ENCODE measurements at places on chromosomes 11 and 22.

- DNase-seq = no peak
Measured at GRCh38 chr11:8709002-8709672, 26.5 kb downstream of the RPL27A start.

- no peak for DNase-seq
Measured at GRCh38 chr11:43419460-43419859, 60.7 kb downstream of the TTC17 start.

DNA sequence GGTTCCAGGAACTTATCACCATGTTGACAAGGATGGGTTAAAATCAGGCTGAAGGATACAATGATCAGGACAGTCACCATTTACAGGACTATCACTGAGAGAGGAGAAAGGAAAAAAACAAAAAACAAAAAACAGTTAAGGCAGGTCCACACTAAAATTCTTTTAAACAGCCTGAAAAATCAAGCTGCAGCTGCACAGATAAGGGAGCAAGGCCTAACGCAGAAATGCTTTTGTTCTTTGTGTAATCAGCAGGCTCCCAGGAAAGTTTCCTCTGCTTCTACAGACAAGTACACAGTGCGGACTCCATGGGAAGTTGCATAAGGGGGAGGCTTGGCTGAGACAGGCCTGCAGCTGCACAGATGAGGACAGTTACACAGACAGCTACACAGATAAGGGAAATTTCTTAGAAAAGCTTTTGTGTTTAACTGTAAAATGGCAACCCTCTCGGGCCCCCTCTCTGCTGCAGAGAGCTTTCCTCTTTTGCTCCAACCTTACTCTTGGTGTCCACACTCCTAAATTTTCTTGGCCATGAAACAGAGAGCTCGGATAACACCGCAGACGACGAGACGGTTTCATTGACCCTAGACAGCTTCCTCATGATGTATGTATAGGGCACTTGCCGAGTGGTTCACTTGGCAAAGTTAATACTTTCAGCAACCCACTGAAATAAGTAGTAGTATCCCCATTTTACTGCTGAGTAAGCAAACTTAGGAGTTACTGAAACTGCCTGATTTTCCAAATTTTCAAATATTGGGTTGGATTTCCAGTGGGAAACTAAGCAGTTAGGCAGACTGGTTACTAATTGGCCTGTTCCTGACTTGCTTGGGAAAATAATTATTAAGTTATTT is 45.5 kb downstream of the PIWIL3 start:
- no peak for DNase-seq

DNA sequence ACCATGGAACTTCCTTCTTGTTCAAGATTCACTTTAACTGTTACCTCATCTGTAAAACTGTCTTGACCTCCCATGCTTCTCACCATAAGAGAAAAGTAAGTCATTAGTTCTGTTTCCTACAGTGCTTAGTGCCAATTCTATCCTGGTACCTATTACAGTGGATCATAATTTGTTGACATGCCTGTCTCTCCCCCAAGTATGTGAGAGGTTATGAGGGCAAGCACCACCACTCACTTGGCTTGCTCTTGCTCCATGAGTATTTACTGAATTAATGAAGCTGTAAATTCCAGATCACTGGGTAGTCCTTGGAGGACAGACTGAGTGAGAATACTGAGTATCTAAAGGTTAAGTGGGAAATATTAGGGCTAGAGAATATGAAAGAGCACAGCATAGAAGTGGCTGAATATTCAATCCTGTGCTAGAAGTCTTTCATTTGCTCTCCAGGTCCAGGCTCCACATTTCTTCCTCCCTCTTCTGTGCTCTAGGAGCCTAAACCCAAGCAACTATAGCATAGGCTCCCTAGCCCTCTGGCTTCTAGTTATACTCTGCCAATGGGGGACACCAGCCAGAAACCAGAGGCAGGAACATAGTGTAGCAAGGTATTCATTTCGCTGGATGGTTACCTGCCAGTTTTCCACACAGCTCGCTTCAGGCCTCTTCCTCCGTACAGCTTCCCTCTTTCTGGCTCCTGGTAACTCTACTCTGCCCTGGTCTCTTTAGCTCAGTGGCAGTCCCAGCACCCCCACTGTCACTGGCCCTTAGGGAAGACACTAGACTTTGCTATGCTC is 118.2 kb upstream of the SLC5A12 start:
- no peak for DNase-seq

DNA sequence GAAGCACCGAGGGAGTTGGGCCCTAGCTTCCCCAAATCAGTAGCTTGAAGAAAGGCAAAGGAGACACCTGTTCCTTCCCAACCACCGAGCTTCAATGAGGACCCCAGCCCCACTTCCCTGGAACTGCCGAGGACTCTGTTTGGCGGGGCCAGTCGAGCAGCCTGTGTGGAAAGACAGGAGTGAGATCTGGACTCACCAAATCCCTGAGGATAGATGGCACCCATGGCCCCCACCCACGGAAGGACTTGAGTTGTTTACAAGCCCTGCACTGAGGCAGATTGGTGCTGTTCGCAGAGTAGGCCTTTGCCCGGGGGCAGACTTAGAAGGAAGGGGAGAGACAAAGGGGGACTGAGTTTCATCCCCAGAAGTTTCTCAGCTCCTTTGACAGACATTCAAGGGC is 64.6 kb downstream of the FEZ1 start:
- DNase-seq = no peak

DNA sequence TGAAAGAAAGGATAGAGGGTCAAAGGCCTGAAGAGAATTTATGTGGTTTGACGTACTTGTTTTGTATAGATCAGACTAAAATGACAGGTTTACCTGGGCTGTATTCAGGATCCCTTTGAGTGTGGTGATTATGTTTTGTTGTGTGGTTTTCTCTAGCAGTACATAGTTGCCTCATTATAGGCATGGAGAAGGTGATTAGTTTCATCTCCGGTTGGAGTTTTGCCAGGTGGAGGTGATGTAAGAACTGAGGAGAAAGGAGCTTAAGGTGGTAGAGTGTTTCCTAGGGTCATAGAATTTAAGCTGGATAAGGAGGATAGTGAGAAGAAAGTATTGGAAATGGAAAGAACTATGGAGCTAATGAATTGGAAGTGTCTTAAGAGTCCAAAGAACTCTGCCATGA is 229.0 kb downstream of the TMEM135 start:
- no peak for DNase-seq

DNA sequence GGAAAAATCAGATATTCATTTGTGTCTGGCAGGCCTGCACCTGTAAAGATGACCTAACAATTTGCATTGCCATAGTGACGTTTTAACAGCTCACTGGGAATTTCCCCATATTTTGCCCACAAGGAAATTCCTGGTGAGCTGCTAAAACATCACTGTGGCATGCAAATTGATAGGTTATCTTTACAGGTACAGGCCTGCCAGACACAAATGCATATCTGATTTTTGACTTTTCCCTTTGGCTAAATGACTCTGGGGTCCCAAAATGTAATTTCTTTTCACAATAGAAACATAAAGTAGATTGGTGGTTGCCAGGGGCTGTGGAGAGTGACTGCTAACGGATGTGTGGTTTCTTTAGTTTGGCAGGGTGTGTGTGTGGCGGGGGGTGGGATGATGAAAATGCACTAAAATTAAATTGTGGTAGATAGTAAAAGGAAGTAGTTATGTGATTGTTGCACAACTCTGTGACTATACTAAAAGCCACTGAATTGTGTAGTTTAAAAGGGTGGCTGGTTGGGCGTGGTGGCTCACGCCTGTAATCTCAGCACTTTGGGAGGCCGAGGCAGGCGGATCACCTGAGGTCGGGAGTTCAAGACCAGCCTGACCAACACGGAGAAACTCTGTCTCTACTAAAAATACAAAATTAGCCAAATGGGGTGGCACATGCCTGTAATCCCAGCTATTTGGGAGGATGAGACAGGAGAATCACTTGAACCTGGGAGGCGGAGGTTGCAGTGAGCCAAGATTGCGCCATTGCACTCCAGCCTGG is 18.5 kb upstream of the FEZ1 start:
- DNase-seq = peak; percentile 33

GRCh38 chr11:67463186-67463585 is 5.9 kb downstream of the TMEM134 start:
- DNase-seq = no peak

DNA sequence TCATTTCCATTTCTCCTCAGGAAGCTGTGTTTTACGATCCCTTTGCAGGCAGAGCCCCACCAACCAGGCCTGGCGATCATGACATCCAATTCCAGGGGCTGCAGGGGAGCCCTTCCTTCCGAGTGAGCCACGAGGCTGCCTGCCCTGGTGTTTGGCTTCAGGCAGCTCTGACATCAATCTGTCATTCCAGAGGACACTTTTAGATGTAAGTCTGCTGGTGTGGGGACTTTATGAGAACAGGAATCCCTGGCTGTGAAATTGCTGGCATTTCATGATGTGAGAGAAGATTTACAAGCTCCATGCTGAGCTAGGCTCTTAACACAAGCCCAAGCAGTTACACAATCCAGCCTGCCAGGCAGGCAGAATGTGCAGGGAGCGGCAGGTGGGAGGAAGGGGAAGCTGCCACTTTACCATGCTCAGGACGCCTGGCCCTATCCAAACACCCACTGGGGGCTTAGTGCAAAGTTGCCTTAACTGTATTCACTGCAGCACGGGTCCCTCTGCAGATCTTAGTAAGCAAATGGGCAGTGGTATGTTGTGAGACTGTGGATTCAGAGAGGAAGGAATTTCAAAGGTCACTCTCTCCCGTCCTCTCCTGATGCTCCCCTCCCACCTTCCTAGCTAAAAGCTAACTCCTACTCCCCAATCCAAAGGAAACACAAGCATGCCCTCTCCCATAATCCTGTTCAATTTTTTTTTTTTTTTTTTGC is 43.4 kb upstream of the MICAL2 start:
- DNase-seq = no peak

- no peak for DNase-seq
Measured at GRCh38 chr22:36544107-36544620, 15.2 kb upstream of the EIF3D start.

GRCh38 chr11:125910226-125910849 is 6.0 kb downstream of the DDX25 start:
- DNase-seq = no peak

DNA sequence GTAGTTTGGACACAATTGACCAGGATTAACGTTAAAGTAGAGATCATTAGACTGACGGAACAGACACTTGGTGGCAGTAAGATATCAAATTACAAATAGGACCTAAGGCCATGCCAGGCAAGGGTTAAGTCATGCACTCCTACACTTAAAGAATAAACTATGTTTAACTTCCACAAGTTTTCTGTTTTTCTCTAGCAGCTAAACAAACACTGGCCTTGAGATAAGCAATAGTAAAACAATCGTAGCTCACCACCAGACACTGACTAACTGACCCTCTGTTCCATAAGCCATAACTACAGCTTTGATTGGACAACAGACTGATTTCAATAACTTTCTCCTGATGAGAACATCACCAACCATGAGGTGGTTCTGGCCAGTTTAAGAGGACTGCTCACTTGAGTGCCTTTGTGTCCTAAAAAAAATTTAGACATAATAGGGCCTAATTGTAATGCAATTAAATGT is 2.0 kb upstream of the CEP126 start:
- DNase-seq = no peak

DNA sequence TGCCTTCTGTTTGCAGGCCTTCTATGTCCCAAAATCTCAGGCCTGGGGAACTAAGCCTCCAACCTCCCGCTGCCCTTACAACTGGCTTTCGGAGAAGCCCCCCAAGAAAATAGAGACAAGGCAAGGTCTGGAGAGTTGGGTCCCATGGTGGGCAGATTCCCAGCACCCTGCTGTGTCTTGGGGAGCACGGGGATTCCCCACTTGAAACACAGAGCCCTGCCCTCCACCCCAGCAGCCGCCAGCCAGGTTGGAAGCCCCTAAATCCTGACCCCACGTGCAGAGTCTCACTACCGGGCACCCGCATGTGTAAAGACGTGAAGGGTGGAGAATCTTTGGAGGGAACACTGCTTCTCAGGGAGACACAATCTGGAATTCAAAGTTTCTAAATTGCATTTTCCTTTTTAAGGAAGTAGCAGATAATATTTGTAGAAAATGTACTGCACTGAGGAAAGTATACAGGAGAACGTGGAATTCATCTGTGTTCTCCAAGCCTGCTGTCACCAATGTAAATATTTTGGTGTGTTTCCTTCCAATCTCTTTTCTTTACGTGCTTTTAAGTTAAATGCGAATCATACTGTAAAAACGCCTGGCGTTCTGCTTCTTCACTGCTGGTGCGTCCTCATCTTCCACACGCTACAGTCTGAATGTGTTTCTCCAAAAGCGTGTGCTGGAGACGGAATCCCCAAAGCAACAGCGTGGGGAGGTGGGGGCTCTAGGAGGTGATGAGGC is 220.9 kb downstream of the BRD1 start:
- no peak for DNase-seq

GRCh38 chr11:37642296-37642695 is 1044.3 kb upstream of the RAG2 start:
- no peak for DNase-seq

DNA sequence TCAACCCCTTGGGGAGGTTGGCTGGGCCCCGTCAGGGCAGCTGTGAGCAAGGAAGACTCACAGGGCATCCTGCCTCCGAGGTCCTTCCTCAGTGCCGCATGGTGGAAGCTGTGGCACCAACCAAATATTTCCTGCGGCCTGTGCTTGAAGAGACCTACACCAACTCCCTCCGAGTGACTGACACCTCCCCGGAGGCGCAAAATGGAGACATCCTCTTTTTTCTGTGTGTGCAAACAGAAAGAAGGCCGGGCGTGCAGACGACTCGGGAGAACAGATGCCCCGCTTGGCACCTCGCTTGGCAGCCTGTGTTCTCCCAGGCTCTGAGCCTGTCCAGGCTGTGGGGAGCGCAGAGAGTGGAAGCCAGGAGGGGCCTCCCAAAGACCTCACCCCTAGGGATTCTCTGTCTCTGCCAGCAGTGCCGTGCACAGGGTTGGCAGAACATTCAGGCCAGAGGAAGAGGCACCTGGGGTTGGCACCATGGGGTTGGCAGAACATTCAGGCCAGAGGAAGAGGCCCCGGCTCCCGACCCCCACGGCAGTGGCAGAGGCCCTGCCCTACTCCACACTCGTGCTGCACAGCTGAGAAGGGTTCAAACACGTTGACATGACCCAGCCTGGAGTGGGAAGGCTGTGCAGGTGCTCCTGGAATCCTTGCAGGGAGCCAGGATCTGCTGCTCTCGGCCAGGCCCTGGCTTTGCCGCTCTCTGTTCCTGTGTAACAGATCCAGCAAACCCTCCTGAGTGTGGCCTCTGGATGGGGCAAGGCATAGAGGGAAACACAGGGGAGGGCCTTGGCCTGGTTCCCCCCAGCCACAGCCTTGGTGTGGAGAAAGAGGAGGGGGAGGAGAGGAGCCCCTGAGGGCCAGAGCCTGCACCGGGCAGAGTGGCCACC is 805.5 kb downstream of the BRD1 start:
- no peak for DNase-seq

DNA sequence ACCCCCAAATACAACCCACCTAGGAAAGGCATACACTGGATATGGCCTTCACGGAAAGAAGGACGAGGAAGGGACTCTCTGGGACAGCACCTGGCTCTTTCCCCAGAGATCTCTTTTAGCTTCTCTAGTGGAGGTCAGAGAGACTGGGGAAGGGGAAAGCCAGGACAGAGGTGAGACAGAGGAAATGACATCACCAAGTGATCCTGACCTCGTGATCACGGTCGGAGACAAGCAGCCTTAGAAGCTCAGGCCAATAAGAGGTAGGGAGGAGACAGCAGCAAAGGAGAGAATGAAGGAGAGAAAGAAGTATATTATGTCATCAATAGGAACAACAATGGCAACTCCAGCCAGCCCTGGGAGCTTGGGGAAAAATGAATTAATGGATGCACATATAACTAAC is 15.4 kb upstream of the TMPRSS13 start:
- no peak for DNase-seq
